ENCODE measurements at places on chromosomes 13 and 19.

- no peak for DNase-seq
Measured at GRCh38 chr19:23698711-23699520, 11.9 kb upstream of the ZNF675 start.

- DNase-seq, result no peak
Measured at GRCh38 chr13:24688111-24688510, 7.9 kb downstream of the ATP12A start.

GRCh38 chr19:50022823-50023222 is 2.3 kb downstream of the VRK3 start:
- DNase-seq, result no peak

DNA sequence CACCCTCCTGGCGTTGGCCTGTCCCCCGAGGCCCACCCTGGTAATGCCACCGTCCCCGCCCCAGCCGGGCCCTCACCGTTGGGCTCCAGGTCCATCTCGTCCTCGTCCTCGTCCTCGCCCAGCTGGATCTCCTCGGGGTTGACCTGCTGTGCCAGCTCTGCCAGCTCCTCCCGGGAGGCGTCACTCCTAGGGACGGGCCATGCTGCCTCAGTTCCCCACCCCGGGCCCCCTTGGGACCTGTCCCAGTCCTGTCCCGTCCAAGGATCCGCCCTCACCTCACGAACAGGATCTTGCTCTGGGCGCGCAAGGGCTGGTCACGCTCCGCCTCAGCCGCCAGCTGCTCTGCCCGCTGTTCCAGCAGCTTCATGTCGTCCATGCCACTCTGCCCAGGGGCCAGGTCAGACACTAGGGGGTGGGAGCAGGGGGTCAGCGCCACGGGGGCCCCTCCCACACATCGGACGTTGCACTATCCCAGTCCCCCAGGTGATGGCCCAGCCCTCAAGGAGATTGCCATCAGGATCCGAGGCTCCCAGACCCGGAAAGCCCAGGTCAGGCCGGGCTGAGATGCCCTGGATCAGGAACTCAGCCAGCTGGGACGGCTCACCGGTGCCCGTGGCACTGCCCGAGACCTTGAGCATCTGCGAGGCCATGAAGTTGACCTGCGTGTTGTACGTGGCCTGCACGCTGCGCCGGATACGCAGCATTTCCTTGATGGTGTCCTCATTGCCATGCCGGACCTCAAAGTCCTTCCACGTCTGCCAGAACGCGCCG is 9.5 kb downstream of the XAB2 start:
- no peak for DNase-seq
